ENCODE measurements at places on chromosomes 4 and X.

- DNase-seq = no peak
Measured at GRCh38 chr4:28883211-28883610, 1837.0 kb upstream of the PCDH7 start.

DNA sequence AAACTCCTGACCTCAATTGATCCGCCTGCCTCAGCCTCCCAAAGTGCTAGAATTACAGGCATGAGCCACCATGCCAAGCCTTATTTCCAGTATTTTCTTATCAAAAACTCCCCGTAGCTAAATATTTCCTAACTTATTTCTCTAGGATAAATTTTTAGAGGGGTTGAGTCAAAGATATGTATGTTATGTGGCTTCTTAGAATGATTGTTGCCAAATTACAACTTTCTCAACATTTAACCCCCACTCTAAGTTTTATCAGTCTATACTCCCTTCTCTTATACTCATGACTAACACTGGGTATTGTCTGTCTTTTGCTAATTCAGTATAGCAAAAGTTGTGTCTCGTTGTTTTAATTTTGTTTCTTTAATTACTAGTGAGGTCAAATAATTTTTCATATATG is 187.7 kb upstream of the LNX1 start:
- no peak for DNase-seq

DNA sequence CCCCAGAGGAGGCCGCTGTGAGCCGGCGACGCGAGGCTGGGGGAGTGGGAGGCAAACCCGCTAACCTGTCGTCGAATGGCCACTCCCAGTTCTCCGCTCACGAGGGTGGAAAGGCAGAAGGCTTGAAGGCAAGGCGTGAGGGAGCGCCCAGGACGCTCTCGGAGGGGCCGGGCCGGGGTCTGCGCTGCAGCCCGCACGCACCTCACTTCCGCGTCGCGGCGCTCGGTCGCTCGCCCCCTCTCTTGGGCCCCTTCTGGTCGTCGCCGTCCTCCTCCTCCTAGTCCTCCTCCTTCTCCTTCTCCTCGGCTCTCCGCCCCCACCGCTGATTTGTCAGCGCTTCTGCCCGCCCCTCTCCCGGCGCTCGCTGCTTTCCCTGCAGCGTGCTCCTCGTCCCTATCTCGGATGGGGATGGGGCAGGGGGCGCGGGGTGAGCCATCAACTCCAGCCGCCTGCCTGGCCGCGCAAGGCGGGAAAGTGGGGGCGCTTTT is at the start of gene SNCA:
SNCA (minus strand) TSS at position 265 of the 488 bp plus-strand sequence. CDS start 1,494 bp downstream, outside the sequence.
- peak; percentile 0 for DNase-seq

- DNase-seq = no peak
Measured at GRCh38 chr4:22174640-22175039, 226.1 kb upstream of the KCNIP4 start.

DNA sequence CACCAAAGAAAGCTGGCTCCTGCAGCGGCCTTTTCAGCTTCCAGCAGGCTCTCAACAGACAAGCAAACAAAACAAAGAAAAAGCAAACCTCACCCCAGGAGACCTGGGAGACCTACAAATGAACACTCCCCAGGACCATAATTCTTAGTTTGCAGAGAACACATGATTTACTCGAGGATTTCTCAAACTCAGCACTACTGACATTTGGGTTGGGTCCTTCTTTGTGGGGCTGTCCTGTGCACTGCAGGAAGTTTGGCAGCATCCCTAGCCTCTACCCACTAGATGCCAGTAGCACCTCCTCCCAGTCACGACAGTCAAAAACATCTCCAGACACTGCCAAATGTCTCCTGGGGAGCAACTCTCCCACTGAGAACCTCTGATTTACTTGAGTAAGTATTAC is 21.9 kb downstream of the APOO start:
- DNase-seq = no peak

- DNase-seq = no peak
Measured at GRCh38 chr4:154465085-154465484, 26.5 kb downstream of the DCHS2 start.

- no peak for DNase-seq
Measured at GRCh38 chrX:67673741-67674274, 130.0 kb downstream of the AR start.

DNA sequence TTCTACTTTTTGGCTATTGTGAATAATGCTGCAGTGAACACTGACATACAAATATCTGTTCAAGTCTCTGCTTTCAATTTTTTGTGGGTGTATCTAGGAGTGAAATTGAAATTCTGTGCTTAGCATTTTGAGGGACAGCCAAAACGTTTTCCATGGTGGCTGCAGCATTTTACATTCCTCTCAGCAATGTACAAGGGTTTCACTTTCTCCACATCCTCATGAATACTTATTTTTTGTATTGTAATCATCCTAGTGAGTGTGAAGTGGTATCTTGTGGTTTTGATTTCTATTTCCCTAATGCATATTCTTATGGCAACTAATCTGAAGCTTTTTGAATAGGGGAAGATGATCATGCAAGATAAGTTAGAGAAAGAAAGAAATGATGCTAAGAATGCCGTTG is 40.3 kb downstream of the HSPA4L start:
- no peak for DNase-seq

DNA sequence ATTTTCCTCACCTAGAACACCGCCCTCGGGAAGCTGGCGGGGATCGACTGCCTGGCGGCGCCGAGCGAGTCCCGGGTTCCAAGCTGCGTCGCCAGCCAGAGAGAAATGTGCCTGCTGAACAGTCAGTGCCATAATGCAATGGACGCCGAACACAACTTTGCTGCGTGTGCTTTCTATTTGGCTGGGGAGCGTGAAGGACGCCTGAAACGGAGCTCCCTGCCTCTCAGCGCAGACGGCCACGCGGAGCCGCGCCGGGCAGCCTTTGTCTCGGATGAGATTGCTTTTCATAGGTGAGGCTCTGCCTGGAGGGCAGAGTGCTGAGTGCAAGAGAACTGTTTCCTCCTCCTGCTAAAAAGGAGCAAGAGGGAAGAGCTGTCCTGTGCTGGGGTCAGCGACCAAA is 107.7 kb upstream of the BCOR start:
- DNase-seq = no peak

GRCh38 chr4:53562409-53562808 is 28.9 kb downstream of the LNX1 start:
- DNase-seq = no peak

DNA sequence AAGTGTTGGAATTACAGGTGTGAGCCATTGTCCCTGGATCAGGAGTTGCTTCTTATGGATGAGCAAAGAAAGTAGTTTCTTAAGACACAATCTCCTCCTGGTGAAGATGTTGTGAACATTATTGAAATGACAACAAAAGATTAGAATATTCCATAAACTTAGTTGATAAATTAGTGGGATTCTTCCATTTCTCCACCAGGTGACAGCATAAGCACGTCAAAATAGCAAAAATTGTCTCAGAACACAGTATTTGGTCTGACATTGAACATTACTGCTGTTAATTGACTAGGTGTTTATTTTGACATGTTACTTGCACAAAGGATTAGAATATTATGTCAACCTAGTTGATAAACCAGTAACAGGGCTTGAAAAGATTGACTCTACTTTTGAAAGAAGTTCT is 21.6 kb downstream of the CLDN34 start:
- DNase-seq = no peak

All from NCI-H2107 (cell line).